ENCODE measurements at places on chromosomes 11 and 22.

DNA sequence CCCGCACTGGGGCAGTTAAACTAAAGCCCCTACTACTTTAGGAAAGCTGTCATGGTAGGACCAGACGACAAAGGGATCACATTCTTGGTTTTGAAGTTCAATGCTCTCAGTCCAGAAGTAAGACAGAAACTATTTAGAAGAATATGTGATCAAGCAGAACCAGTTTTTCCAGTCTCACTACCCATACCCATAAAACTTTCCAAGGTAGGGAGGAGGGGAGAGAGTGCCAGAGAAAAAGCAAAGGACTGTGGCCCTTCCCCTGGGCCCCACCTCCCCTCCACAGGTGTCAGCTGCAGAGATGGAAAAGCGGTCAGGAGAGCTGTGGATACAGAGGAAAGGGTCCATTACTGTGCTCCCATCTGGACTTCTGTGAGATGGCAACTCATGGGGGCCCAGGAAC lies 587.1 kb downstream of the SOX6 start:
- no peak for DNase-seq

DNA sequence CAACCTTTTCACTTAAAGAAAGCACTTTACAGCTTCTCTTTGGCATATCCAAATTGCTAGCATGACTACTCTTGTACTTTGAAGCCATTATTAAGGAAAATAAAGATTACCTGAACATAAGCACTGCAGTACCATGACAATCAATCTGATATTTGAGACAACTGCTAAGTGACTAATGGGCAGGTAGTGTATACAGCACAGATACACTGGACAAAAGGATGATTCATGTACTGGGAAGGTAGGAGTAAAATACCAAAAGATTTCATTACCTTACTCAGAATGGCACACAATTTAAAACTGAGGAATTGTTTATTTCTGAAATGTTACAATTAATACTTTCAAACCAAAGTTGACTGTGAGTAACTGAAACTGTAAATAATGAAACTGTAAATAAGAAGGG lies 1054.3 kb upstream of the TENM4 start:
- no peak for DNase-seq

GRCh38 chr11:102966011-102966410 lies 10.5 kb upstream of the MMP13 start:
- no peak for DNase-seq

DNA sequence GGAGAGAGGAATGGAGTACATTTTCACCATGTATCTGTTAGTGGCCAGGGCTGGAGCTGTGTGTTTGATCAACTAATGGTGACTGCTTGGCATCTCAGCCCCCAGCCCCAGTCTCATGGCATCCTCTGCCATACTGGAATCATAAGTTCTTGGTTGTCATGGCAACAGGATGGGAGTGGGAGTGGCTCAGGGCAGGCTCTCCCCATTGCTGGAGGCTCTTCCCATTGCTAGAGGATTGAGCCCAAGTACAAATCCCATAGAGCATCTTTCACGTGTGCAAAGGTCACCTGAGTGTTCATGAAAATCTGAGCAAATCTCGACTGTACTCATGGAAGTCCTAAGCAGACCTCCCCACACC lies 14.9 kb downstream of the DNAJB13 start:
- DNase-seq = no peak

- DNase-seq = no peak
These were observed 19.8 kb upstream of the ABCC8 start for GRCh38 chr11:17496406-17496805.

GRCh38 chr22:42347281-42347824 lies 76.9 kb upstream of the TCF20 start:
- DNase-seq = no peak

- DNase-seq = no peak
These were observed 60.6 kb upstream of the CRYBB3 start for GRCh38 chr22:25139062-25139461.

DNA sequence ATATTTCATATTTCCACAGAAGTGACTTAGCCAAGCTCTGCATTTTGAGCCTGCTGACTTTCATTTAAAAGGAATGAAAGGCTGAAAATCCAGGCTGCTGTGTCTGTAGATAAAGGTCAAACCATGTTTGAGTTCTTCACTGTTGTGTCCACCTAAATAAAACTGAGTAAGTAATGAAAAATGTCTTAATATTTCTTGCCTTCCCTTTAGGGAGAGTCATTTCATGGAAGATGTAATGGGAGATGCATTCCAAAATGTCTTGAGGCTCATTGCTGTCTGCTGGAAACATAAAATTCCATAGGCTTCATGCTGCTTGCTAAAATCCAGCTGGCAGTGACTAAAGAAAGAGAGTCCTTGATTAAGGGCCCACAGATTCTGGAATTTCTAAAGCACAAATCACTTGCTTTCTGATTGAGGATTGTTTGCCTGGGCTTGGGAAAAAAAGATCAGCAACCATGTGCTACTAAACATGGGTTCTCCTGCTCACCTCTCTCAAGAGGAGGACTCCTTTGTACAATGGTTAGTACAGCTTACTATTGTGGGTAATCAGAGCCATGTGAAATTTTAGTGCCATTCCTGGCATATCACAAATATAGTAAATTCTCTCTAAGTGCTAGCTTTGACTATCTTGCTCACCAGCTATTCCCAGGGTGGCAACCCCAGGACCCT lies 56.9 kb downstream of the PANX1 start:
- DNase-seq = no peak

DNA sequence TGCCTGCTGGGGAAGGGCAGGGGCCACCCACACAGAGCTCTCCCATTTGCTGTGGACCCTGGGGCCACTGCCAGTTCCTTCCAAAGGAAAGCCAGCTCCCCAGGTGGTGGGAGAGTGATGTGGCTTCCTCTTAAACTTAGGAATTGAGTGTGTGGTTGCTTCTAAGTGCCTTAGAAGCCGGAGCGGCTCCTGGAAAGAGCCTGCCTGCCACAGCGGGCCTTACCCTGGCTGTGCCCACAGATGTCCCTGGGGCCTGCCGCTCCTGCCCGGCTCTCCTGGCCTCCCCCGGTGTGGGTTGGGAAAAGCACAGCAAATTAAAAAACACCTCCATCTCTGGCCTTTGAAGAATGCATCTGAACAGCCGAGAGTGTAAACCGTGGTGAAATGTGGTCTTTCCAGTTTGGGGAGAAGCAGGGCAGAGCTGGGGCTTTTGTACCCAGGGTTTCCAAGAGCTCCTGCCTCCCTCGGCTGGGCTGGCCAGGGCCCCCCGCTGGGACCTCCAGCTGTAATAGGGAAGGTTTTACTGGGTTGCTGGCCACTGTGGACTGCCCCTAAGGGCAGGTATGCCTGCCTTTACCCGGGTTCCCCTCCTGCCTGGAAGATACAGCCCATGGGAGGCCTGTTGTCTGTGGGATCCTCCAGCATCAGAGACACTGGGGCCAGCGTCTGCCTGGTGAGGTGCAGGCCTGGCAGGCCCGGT lies 30.2 kb downstream of the LRP5 start:
- peak; percentile 72 for DNase-seq

- DNase-seq = no peak
These were observed 12.9 kb downstream of the TMEM132A start for GRCh38 chr11:60937144-60937527.

GRCh38 chr22:47091246-47091651 lies 328.8 kb downstream of the TBC1D22A start:
- DNase-seq = no peak

- no peak for DNase-seq
These were observed 7.9 kb downstream of the NCAPD3 start for GRCh38 chr11:134215836-134216235.

DNA sequence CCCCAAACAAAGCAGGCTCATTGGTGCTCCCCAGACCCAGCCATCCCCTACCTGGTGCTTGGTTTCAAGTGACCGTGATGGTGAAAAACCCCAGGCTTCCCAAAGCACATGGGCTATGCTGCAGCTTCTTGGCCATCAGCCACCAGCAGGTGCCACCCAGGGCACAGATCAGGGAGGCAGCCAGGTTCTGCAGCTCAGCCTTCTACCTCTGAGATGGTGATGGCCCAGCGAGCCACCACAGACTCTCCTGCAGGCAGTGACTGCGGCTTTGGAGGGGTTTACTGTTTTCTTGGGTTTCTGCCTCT lies 70.0 kb upstream of the ALX4 start:
- no peak for DNase-seq

- DNase-seq = no peak
These were observed 8.0 kb upstream of the LIN7C start for GRCh38 chr11:27514558-27514957.

DNA sequence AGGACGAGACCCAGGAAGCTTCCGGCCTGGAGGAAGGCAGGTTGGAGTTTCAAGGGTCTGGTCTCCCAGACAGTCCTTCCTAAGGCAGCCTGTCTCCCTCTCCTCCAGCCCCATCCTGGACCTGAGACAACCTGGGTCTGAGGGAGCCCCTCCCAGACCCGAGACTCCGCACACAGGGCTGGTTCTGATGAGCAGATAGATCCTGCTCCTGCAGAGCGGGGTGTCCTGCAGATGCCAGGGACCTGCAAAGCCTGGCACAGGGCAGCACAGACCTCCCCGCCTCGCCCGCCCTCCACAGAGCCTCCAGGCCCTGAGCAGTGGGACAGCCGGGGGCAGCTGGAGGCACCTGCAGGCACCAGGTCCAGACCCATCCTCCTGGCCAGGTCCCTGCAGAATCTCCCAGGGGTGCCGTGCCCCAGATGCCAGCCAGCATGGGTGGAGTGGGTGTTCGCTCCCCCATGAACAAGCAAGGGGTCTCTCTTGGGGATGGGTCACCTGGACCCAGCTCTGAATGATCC lies 7.8 kb downstream of the PIM3 start:
- peak; percentile 48 for DNase-seq

GRCh38 chr11:90235526-90235925 lies 12.7 kb upstream of the CHORDC1 start:
- DNase-seq = no peak

- DNase-seq = no peak
These were observed 164.7 kb upstream of the B3GAT1 start for GRCh38 chr11:134576721-134577171.

- no peak for DNase-seq
These were observed 39.7 kb downstream of the IGLL5 start for GRCh38 chr22:22927196-22927887.

- DNase-seq = peak; percentile 18
These were observed 37.9 kb downstream of the B3GAT1 start for GRCh38 chr11:134374171-134374570.

DNA sequence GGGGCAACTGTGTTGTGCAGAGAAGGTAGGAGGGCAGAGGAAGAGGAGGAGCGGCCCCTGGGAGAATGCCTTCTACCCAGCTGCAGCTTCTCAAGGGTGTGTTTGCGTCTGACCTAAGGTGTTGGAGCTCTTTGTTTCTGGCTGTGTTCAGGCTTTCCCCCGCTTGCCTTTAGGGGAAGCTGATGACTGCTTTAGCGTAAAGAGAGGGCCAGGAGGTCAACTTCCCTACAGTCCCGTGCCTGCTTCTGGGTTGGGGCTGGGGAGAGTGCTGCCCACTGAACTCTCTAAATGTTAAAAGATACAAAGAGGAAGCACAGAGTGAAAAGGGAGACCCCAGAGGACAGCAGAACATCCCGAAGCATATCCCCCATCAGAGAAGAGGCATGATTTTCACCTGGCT lies 99.2 kb downstream of the PTPRJ start:
- DNase-seq = no peak

- no peak for DNase-seq
These were observed 281.8 kb downstream of the ETS1 start for GRCh38 chr11:128305588-128305987.

DNA sequence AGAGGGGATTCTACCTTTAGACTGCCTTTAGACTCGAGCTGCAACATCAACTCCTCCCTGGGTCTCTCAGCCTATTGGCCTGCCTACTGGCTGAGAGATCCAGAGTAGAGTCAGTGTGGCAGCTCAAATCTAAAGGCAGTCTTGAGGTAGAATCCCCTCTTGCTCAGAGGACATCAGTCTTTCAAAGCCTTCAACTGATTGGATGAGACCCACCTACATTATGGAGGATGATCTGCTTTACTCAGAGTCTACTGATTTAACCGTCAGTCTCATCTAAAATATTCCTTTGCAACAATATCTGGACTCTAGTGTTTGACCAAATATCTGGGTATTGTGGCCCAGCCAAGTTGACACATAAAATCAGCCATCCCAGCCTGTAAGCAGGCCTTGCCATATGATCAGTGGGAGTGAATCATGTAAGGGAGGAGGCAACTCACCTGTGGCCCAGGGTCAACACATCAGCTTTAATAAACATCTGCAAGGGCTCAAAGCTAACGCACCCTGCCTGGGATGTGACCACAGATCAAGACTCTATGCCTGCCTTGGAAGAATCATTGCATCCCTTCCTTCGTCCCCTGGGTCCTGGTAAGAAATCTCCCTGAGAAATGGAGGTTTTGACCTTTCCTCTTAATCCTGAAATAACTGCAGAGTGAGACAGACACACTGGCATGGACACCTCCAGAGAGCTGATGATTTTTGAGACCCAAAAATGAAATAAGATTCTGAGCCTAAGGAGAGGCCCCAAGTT lies 198.0 kb downstream of the DBX1 start:
- no peak for DNase-seq

- no peak for DNase-seq
These were observed 16.1 kb upstream of the RELT start for GRCh38 chr11:73359930-73360742.

GRCh38 chr11:59520741-59521140 lies 9.4 kb downstream of the OR4D9 start:
- no peak for DNase-seq
